ENCODE measurements at places on chromosomes 12 and 14.

GRCh38 chr14:98941481-98941880 lies 330.5 kb downstream of the BCL11B start:
- DNase-seq, result no peak

GRCh38 chr12:110856542-110856941 lies 9.8 kb downstream of the CCDC63 start:
- no peak for DNase-seq

GRCh38 chr12:129903092-129903945 lies 506 bp downstream of the TMEM132D start:
- DNase-seq, result no peak

DNA sequence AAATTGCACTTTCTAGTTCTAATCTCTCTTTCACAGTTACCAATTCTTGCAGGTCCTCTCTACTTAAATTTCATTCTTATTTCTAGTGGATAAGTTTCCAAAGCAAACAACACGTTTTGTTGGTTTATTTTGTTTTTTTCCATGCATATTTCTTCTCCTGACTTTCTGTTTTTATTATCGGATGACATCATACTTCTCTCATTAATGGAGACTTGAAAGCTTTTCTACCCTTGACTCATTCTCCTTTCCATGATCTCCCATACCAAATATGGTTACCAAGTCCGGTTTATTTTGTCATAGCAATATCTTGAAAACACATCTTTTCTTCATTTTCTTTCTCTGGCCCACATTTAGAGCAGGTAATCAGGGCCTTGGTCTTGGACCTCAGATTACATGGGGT lies 796.5 kb downstream of the GALC start:
- no peak for DNase-seq

- no peak for DNase-seq
Measured at GRCh38 chr12:2959192-2959504, at the start of gene TEAD4. Gene TEAD4, plus strand, starts transcription at chr12:2959397.

GRCh38 chr12:122996188-122996601 lies 15.7 kb downstream of the ARL6IP4 start:
- no peak for DNase-seq

DNA sequence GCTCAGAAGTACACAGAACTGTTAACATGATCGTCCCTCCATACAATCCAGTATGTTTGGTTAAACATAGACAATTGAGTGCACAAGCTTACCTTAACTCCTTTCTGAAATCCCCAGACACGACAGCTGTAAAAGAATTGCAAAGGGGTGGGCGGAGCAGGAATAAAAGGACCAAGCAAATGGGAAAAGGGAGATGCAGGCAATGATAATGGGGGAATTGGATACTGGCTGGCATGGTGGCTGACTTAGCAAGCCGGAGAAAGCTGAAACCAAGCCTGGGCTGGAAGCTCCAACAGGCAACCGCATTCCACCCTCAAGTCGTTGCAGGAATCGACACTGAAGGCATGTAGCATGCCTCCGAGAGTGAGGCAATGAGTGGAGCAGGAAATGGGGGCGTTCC lies 96.8 kb upstream of the TMEM132C start:
- no peak for DNase-seq

DNA sequence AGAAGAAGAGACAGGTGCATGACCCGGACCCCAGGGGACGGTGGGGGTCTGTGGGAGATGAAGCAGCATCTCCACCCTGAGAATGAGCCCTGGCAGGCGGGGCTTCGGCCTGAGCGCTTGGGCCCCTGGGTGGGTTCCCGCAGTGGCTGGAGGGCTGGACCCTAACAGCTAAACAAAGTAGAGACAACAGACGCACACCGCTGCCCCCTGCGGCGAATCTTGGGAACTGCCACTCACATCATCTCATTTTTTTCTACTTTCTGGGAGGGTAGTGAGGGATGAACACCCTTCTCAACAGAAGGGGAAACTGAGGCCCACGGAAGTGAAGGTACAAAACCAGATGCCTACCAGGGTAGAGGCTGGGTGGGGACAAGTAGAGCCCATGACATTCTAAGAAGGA lies 104.7 kb downstream of the RFLNA start:
- DNase-seq, result peak; percentile 21

DNA sequence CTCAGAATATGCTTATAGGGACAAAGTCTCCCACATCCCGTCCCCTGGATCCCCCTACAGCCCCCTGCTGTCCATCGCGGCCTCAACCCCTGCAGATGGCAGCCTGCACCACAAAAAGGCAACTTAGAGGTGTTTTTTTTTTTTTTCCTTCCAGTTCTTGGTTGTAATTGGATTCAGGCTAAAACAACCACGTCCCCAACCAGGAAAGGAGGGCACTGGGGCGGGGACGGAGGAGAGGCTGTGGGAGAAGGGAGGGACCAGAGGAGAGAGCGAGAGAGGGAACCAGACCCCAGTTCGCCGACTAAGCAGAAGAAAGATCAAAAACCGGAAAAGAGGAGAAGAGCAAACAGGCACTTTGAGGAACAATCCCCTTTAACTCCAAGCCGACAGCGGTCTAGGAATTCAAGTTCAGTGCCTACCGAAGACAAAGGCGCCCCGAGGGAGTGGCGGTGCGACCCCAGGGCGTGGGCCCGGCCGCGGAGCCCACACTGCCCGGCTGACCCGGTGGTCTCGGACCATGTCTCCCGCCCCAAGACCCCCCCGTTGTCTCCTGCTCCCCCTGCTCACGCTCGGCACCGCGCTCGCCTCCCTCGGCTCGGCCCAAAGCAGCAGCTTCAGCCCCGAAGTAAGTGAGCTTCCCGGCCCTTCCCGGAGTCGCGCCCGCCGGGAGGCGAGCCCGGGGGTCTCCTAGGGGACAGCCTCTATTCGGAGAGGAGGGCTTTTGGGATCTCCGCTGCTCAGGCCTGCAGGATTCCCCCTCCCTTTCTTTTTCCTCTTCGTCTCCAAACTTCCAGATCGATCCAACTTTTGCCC lies at the start of gene MMP14:
TSS of gene MMP14 (plus strand) at position 285 of the 813 bp plus-strand sequence. CDS start at position 518, 233 bp downstream.
- no peak for DNase-seq

DNA sequence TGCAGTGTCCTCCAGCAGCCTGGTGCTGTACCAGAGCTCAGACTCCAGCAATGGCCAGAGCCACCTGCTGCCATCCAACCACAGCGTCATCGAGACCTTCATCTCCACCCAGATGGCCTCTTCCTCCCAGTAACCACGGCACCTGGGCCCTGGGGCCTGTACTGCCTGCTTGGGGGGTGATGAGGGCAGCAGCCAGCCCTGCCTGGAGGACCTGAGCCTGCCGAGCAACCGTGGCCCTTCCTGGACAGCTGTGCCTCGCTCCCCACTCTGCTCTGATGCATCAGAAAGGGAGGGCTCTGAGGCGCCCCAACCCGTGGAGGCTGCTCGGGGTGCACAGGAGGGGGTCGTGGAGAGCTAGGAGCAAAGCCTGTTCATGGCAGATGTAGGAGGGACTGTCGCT lies 15.2 kb downstream of the C12orf43 start:
- DNase-seq, result no peak

Data from stimulated activated CD4-positive, alpha-beta T cell treated with anti-CD3 and anti-CD28 coated beads, Interleukin-1b, Interleukin-23, amount 100 ng/mL, for 4 hours (primary cell).